Mesothelial cell of epicardium (in vitro differentiated cells): ENCODE measurements at places on chromosomes 7 and 10. TPM values are rescaled to one million over a fixed set of nuclear protein-coding genes. Genes with fewer than 3 reads are reported as not detected.

MNX1 gene
- not detected in 3 replicates for total RNA-seq

H2AZ2 gene
- 150 to 156 TPM (median 156 TPM) in 3 replicates for total RNA-seq

MRLN gene
- total RNA-seq: not detected in 3 replicates

IL2RA gene
- total RNA-seq: not detected in 3 replicates

CPED1 gene
- total RNA-seq: 23.9 to 26.4 TPM (median 25.6 TPM) in 3 replicates

- H3K27ac ChIP-seq: no peak overlapping the region
- no peaks in the 10 kb centered on the region for H3K27me3 ChIP-seq
- no peak overlapping the region for H3K4me3 ChIP-seq
These were observed 174.8 kb downstream of the FOXP2 start for GRCh38 chr7:114589436-114589835.

GRCh38 chr7:21828841-21829240, 116.9 kb downstream of the CDCA7L start:
- H3K4me3 ChIP-seq: no peak overlapping the region
- no peaks in the 10 kb centered on the region for H3K4me1 ChIP-seq

DNA sequence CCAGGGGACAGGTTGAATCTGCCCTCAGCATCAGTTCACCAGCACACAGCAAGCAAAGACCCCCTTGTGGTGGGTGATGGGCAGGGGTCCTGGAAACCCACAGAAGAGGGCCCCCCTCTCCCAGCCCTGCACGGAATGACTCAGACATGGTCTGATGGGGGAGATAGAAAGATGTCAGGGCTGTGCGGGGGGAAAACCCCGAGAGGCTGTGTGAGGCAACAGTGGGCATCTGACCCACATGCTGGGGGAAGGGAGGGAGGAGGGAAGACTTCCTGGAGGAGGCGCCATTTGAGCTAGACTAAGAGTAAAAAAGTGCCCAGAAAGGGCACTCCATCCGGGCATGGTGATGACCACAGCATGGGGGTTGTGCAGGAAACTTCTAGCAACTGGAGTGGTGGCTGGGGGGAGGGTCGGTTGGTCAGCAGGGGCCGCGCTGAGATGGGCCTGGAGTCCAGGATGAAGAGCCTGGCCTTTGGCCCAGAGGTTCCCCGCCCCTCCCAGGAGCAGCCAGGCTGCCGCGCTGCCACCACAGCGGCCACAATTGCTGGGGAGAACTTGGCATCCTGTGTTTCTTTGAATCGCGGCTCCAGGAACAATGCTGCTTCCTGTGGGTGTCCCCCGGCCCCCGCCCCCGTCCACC, 2.5 kb downstream of the LFNG start:
- peaks cover 23% of the 10 kb centered on the region for H3K27me3 ChIP-seq
- H3K27ac ChIP-seq: peak overlapping the region; percentile 55
- H3K4me3 ChIP-seq: peak overlapping the region; percentile 48

- H3K27ac ChIP-seq: no peak overlapping the region
- DNase-seq: no peak
- H3K27me3 ChIP-seq: no peaks in the 10 kb centered on the region
- H3K36me3 ChIP-seq: no peaks in the 10 kb centered on the region
- H3K4me3 ChIP-seq: no peak overlapping the region
These were observed 123.6 kb downstream of the CXCL12 start for GRCh38 chr10:44261296-44261695.

DNA sequence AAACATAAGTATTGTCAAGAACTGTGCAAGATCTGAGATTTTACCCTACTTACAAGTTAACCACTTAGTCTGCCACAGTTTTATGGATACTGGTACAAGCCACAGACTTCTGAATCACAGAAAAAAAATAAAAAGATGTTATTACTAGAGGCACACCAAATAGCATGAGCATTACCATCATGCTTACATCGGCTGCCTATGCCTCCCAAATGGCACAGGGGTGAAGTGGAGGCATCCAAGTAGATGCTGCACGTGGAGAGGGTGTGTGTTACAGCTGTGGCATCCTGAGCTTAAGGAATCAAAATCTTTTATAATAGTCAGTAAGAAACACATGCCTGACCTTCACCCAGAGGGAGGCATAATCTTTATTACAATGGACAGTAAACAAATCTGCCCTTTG, 207.8 kb downstream of the TFEC start:
- H3K4me3 ChIP-seq: no peak overlapping the region
- no peak for DNase-seq
- H3K27ac ChIP-seq: no peak overlapping the region
- H3K36me3 ChIP-seq: no peaks in the 10 kb centered on the region
- H3K4me1 ChIP-seq: peaks cover 8% of the 10 kb centered on the region

DNA sequence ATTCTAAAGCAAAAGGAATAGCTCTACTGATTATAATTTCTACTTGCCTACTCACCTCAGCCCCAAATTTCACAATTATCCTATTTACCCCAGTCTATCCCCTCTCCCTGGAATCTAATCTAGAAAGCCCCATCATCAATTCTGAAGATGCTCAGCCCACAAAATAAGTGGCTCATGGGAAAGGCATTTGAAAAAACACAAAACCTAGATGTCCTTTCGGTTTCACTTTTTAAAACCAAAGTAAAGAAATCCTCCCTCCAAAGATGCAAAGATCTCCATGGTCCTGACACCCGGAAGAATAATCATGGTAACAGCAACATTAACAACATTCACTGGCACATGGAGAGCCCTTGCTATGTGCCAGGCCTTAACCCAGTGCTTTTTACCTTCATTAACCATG, 224.8 kb downstream of the FGFR2 start:
- no peak overlapping the region for H3K27ac ChIP-seq
- no peak overlapping the region for H3K4me3 ChIP-seq
- H3K36me3 ChIP-seq: no peaks in the 10 kb centered on the region
- DNase-seq: no peak
- no peaks in the 10 kb centered on the region for H3K27me3 ChIP-seq

DNA sequence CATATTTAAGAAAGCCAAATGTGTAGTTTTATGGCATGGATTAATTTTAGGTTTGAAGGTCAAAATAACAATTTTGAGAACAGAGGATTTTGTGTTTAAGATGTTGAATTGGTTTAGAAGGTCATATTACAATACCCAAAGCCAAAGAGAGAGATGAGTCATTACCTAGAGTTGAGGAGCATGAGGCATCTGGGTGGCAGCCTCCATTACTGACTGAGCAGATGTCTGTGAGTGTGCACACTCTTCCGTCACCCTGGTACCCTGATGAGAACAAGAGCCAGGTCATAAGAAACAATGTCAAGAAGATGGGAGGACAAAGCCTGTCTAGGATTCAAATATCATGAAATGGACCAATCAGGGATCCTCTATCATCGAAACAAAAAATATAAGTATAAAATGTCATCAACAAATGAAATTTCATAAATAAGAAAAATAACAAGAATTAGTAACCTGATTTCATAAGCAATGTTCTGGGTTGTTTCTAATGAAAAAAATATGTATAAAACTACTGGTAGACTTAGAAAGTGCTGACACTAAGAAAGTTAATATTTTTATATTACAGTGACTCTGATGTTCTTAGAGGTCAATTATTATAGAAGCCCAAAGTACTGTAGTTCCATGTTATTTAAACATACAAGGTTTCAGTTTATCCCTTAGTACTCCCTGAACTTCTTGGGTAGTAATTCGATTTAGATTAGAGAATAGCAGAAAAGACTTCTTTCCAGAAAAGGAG, 20.0 kb downstream of the CUBN start:
- H3K27ac ChIP-seq: no peak overlapping the region
- no peaks in the 10 kb centered on the region for H3K27me3 ChIP-seq
- peaks cover 8% of the 10 kb centered on the region for H3K4me1 ChIP-seq
- no peak for DNase-seq

DNA sequence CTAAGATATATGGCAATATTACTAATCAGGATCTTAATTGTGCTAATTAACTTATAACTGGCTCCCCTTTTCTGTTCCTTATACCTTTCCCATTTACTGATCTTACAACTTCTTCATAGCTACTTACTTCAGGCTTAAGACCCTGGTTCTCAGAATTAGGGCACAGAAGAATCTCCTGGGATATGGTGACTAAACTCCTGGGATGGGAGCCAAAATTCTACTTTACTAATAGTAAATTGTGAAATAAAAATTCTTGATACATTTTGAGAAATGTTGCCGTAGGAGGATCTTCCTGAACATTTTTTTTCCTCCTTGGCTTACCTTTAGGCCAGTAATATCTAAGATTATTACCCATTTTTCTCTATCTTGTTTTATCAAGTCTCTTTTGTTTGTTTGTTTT, 309.5 kb downstream of the ATRNL1 start:
- DNase-seq: no peak
- peaks cover 2% of the 10 kb centered on the region for H3K36me3 ChIP-seq
- H3K27ac ChIP-seq: no peak overlapping the region
- H3K4me3 ChIP-seq: no peak overlapping the region
- no peaks in the 10 kb centered on the region for H3K4me1 ChIP-seq

- H3K27me3 ChIP-seq: no peaks in the 10 kb centered on the region
- H3K4me3 ChIP-seq: no peak overlapping the region
- DNase-seq: no peak
- H3K27ac ChIP-seq: no peak overlapping the region
These were observed 7.3 kb downstream of the DMTF1 start for GRCh38 chr7:87159538-87159937.

GRCh38 chr10:77006836-77007511, 630.6 kb downstream of the KCNMA1 start:
- H3K36me3 ChIP-seq: no peaks in the 10 kb centered on the region
- no peak overlapping the region for H3K27ac ChIP-seq
- no peak for DNase-seq
- peaks cover 4% of the 10 kb centered on the region for H3K4me1 ChIP-seq

- H3K36me3 ChIP-seq: peaks cover 8% of the 10 kb centered on the region
- DNase-seq: no peak
- no peaks in the 10 kb centered on the region for H3K27me3 ChIP-seq
- H3K27ac ChIP-seq: no peak overlapping the region
- peak overlapping the region; percentile 36 for H3K4me3 ChIP-seq
These were observed 2.5 kb downstream of the ZNF273 start for GRCh38 chr7:64905547-64905946.

- peak overlapping the region; percentile 78 for H3K4me3 ChIP-seq
- H3K4me1 ChIP-seq: peaks cover 43% of the 10 kb centered on the region
- H3K27me3 ChIP-seq: peaks cover 28% of the 10 kb centered on the region
- H3K36me3 ChIP-seq: no peaks in the 10 kb centered on the region
- DNase-seq: peak; percentile 76
- peak overlapping the region; percentile 87 for H3K27ac ChIP-seq
These were observed 6.3 kb upstream of the ZNF503 start for GRCh38 chr10:75407713-75408508.

- no peak overlapping the region for H3K27ac ChIP-seq
- DNase-seq: no peak
- peaks cover 11% of the 10 kb centered on the region for H3K4me1 ChIP-seq
- no peaks in the 10 kb centered on the region for H3K36me3 ChIP-seq
- no peak overlapping the region for H3K4me3 ChIP-seq
These were observed 180.3 kb downstream of the KCNMA1 start for GRCh38 chr10:77457266-77457665.

DNA sequence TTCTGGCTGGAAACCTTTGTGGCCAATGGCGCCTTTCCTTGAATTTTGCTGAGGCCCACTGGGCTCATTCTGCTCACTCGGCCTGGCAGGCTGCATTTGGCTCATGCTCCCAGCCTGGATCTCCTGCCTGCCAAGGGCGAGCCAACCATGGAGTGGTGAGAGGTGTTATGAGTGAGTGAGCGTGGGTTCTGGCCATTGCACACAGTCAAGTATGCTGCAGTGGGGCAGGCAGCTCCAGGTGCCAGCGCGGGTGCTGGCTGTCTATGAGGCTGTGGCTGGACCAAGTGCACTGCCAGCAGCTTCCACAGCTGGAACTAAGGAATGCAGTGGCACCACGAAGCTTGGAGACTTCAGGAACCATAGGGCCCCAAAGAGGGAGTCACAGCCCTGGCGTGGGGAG, 42.2 kb upstream of the TUBB8 start:
- no peaks in the 10 kb centered on the region for H3K27me3 ChIP-seq
- no peak overlapping the region for H3K4me3 ChIP-seq
- DNase-seq: no peak

- H3K4me1 ChIP-seq: no peaks in the 10 kb centered on the region
- H3K4me3 ChIP-seq: no peak overlapping the region
- H3K27ac ChIP-seq: no peak overlapping the region
- DNase-seq: no peak
These were observed 176.8 kb upstream of the AHR start for GRCh38 chr7:17121671-17122070.

DNA sequence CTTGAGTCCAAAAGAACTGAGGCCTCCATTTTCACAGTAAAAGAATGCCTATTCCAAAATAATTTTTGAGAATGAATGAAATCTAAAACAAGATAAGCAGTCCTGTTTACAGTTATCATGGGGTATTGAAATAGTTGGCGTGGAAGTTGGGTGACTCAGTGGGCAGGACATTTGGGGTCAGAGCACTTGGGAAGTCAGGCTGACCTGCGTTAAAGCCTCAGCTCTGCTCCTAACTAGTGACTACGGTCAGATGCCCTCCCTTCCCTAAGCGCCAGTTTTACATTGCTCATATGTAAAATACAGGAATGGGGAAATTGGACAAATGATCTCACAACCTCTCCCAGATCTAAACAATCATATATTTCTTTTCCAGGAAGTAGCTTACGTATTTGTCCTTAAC, 2.3 kb upstream of the PAPSS2 start:
- peaks cover 48% of the 10 kb centered on the region for H3K4me1 ChIP-seq
- DNase-seq: no peak
- no peaks in the 10 kb centered on the region for H3K36me3 ChIP-seq
- no peak overlapping the region for H3K4me3 ChIP-seq
- H3K27ac ChIP-seq: no peak overlapping the region
- peaks cover 22% of the 10 kb centered on the region for H3K27me3 ChIP-seq

- no peak overlapping the region for H3K27ac ChIP-seq
- peaks cover 42% of the 10 kb centered on the region for H3K27me3 ChIP-seq
- no peak for DNase-seq
- no peaks in the 10 kb centered on the region for H3K36me3 ChIP-seq
- H3K4me3 ChIP-seq: no peak overlapping the region
These were observed 94.2 kb downstream of the HTR5A start for GRCh38 chr7:155164316-155164715.

DNA sequence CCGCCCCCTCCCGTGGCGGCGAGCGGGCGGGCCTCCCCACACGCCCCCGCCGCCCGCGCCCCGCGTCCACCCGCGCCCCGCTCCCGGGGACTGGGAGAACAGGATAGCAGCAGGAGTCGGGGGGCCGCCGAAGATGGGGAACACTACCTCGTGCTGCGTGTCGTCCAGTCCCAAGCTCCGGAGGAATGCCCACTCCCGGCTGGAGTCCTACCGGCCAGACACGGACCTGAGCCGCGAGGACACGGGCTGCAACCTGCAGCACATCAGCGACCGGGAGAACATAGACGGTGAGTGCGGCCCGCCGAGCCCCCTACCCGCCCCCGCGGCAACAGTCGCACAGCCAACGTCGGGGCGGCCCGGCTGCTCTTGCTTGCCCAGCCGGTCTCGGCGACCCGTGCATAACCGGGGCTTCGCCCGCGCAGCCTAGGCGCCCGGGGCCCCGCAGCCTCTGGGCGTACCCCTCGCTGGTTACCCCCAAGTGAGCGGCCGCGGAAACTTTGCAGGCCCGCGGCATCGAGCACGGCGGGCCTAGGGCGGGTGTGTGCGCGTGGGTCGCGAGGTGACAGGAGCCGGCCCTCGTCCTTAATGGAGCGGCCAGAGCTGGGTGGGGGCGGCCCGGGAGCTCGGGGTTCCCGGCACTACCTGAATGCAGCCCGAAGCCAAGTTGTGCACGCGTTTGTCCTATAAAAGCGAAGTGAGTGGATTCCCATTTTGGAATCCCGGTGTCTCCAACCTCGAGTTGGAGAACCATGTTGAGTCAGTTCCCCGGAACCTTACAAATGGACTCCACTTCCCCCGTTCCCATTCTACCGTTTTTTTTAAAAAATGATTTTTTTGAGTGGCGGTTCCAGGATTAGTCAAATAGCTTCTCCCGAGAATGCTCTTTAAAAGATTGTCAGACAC, 863 bp downstream of the CCNY start:
- H3K36me3 ChIP-seq: peaks cover 8% of the 10 kb centered on the region
- no peaks in the 10 kb centered on the region for H3K27me3 ChIP-seq
- H3K27ac ChIP-seq: peak overlapping the region; percentile 86
- H3K4me1 ChIP-seq: peaks cover 46% of the 10 kb centered on the region
- H3K4me3 ChIP-seq: peak overlapping the region; percentile 75
